ENCODE measurements at places on chromosomes 6 and 20. TPM values are rescaled to one million over a fixed set of nuclear protein-coding genes. Genes with fewer than 3 reads are reported as not detected.

DNA sequence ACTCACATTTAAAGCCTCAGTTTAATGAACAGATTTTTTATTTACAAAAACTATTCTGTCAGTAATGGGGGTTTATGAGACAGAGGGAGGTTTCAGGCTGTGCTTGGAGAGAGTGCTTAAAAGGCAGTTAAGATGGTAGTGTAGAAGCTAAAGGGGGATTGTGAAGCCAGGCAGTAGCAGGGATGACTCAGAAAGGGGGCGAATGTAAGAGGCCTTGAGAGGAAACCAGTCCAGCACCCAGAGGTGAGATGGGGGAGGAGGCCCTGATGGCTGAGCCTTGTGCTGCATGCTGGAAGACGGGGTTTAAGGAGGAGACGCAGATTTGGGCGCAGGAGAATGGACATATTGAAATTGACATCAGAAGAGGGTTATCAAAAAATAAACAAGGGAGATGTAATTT lies 6.6 kb upstream of the SERPINB9 start:
- peak; percentile 57 for DNase-seq
- H3K36me3 ChIP-seq, result no peaks in the 10 kb centered on the region
- H3K4me1 ChIP-seq, result peaks cover 39% of the 10 kb centered on the region
- no peak overlapping the region for H3K27ac ChIP-seq
- no peak overlapping the region for H3K4me3 ChIP-seq

DNA sequence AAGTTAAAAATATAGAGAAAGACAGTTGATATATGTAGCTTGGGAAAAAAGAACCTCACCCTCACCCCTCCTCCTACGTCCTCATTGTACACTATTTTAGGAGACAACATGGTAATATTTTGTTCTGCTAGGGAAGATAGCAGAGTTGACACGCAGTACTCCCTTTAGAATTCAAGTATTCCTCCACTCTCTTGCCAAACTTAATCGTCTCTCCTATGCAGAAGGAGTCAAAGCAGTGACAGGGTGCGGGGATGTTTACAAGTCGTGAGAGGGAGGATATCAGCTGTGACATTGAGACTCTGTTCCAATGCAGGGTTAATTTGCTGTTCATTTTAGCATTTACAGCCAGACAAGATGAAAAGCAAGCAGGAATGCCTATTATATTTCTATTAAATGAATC lies 97.5 kb downstream of the SOBP start:
- H3K4me3 ChIP-seq, result no peak overlapping the region
- no peak overlapping the region for H3K27ac ChIP-seq
- H3K36me3 ChIP-seq, result no peaks in the 10 kb centered on the region
- no peaks in the 10 kb centered on the region for H3K4me1 ChIP-seq
- peaks cover 48% of the 10 kb centered on the region for H3K27me3 ChIP-seq

GRCh38 chr6:140636908-140637402 lies 1262.5 kb upstream of the CITED2 start:
- H3K4me1 ChIP-seq, result no peaks in the 10 kb centered on the region
- H3K27me3 ChIP-seq, result peaks cover 4% of the 10 kb centered on the region
- no peaks in the 10 kb centered on the region for H3K36me3 ChIP-seq
- H3K27ac ChIP-seq, result no peak overlapping the region
- DNase-seq, result no peak

TAB2 gene
- total RNA-seq, result 136 TPM

TMEM170B gene
- 0.72 TPM for total RNA-seq

All from activated CD4-positive, alpha-beta T cell treated with anti-CD3 and anti-CD28 coated beads, Interleukin-2, amount 10 ng/mL, durations not matched to agents 24 days and 14 days (primary cell).